Activated gamma-delta T cell (primary cell): ENCODE measurements at places on chromosomes 3 and 15.

GRCh38 chr15:67405208-67406191 is 115.4 kb upstream of the C15orf61 start:
- DNase-seq = no peak

DNA sequence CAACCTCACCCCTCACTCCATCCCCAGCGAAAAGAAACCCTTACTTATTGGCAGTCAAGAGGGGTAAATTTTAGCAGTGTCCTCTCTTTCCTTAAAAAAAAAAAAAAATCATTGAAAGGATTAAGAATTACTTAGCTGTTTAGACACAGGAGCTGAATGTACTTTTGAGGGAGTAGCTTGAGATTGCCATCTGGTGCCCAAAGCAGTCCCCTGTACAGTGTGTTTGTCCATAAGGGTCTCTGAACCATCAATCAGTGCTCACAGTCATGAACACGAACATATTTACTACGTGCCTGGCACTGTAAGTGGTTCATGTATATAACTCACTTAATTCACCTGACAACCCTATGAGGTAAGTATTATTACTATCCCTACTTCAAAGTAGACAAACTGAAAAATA is 463.5 kb downstream of the RAP2B start:
- no peak for DNase-seq

- no peak for DNase-seq
These were observed 126.3 kb downstream of the TNIK start for GRCh38 chr3:171333784-171334464.

DNA sequence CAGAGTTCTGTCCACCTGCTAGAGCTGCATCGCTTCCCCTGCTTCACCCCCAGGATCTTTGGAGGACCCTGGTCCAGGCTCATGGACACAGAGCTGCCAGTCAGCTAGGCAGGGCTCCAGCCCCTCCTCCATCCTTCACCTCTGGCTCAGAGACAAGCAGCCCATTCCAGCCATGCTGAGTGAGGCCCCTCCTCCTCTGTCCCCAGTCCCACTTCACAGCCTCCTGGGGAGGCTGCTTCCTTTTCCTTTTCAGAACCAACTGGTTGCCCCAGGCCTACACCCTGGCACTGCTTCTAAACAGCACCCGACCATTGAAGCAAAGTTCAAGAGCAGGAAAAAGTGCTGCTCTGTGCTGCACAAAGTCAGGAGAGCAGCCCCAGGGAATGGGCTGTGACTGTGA is 22.2 kb downstream of the IQSEC1 start:
- no peak for DNase-seq

- DNase-seq = no peak
These were observed 33.7 kb upstream of the TEX264 start for GRCh38 chr3:51637144-51637940.

- DNase-seq = no peak
These were observed 46.9 kb upstream of the NEDD4 start for GRCh38 chr15:56040081-56041035.

GRCh38 chr3:77421916-77422315 is 382.0 kb downstream of the ROBO2 start:
- DNase-seq = no peak

DNA sequence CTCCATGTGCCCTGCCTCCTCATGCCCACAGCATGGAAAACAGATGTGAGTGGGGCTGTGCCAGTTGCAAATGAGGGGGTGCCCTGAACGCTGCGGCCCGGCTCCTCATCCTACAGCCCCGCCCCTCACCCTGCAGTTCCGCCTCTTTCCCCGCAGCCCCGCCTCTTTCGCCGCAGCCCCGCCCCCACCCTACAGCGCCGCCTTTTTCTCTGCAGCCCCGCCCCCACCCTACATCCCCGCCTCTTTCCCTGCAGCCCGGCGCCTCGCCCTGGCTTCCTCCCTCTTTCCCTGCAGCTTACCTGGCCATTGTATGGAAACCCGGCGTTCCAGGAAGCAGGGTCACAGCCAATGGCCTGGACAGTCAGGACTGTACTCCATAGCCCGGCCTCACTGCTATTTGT is 284.9 kb downstream of the TLE3 start:
- DNase-seq = no peak

DNA sequence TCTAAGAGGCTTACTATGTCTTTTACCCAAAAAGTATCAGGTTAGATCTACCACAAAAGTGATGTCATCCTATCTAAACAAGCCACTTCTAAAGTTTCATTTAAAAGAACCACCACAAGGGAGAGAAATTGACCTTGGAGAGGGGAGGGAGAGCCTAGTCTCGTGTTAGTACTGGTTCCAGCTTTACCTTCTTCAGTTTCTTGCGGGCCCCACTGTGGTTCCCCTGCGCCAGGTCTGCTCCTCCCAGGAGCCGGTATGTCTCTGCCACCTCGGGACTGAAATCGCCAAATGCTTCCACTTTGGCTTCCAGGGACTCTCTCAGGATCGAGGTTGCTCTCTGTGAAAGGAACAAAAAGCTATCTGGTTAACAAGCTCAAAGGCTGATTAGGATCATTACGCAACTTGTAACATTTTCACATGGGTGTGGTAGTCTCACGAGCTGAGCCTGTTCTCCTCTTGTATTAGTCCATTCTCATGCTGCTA is 51.1 kb downstream of the SYNM start:
- DNase-seq = no peak

- DNase-seq = no peak
These were observed 88.8 kb upstream of the C3orf80 start for GRCh38 chr3:160136421-160136820.

DNA sequence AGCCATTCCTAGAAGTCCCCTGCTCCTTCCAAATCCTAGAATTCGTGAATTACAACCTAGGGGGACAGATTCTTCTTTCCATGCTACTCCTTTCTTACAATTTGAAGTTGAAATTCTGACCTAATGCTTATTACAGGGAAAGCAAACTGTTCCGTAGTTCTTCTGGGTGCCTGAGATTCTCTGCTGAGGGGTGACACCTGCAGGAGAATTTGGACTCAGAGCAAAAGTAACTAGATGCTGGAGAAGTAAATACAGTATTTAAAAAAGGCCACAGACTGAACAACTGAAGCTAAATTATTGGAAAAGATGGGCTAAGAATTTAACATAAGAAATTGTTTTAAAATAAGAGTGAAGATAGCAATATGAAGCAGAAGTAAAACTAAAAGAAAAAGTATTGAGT is 37.9 kb downstream of the ACAD9 start:
- DNase-seq = no peak

GRCh38 chr3:9249273-9250192 is at the start of gene SRGAP3:
Gene SRGAP3 (minus strand): TSS chr3:9249646. CDS start chr3:9248951, 695 bp downstream.
- no peak for DNase-seq

- no peak for DNase-seq
These were observed 29.9 kb downstream of the IGSF10 start for GRCh38 chr3:151430821-151431484.

DNA sequence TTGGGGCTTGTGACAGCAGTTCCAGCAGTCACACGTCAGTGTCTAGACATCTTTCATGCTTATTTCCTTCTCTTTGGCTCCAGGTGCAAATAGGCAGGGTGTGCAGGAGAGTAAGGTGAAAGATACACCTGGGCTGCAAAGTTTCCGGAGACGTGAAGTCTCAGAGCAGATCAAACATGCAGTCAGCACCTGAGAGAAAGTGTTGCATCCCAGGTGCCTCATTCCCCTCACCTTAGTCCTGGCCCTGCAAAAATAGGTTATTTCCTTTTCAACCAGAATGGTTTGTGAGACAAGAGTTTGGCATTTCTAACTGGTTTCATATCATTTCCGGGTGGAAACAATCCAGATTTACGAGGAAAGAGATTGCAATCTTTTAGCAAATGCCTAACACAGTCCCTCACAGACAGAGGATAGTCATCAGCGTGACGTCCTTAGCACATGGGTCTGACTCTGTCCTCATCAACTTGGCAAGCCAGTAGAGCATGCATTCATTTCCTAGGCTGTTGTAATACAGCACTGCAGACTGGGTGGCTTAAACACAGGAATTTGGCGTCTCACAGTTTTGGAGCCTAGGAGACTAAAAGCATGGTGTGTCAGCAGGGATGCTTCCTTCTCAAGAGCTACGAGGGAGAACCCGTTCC is 58.2 kb upstream of the ARRDC4 start:
- DNase-seq = no peak

- DNase-seq = no peak
These were observed 701.4 kb upstream of the LMCD1 start for GRCh38 chr3:7800006-7800780.

DNA sequence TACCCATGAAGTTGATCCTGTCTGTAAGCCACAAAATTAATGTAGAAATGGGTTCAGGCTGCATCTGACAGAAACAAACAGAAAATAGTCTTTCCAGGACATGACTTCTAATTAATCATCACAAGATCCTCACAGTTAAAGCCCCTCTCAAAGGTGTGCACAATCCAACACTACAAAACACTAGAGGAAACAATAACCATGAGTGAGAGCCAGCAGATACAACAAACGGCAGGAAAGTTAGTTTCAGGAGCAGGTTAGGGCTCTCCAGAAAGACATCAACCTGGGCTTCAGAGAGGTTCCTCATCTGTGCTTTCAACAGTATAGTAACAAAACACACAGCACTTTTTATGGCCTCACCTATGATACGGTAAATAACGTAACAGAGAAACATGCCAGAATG is 42.8 kb downstream of the DPH3 start:
- DNase-seq = no peak

DNA sequence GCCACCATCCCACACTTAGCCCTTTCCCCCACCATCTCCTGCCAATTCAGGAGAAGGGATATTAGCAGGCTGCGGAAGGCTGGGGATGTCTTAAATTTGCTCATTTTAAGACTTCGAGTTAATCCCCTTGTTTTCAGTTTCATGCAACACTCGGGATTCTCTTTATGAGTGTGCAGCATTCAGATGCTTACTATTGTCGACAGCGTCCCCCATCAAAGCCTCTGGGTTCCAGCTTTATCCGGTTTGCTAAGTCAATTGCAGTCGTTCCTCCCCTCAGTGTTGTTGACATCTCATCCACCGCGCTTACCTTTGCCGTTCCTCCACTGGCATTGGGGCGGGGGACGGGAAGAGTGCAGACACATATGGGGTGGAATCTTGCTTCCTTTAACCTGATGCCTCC is 220.2 kb downstream of the VPS13C start:
- DNase-seq = no peak

GRCh38 chr3:10023587-10024310 is 2.5 kb upstream of the FANCD2 start:
- DNase-seq = no peak

DNA sequence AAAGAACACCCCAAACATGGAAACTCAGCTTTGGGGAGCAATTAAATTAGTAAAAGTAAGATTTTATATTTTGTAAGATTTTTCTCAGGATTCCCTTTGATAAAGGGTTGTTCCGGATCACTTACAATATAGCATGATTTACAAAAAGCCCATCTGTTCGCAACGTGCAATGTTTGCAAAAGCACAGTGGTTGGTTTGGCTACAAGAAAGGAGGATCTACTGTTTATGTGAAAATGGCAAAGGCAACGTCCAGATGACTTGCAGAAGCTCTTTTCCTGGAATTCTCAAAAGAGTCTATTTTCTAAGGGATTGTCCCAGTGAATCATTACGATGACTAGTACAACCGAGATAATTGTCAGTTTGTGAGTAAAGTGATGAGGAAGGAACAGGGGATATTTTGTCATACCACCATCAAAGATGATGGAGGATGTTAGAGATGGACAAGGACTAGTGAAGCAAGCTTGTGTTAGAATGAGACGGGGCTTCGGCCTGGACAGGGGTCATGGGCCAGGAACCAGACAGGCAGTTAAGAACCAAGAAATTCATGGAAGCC is 71.6 kb downstream of the CRYGS start:
- DNase-seq = no peak

DNA sequence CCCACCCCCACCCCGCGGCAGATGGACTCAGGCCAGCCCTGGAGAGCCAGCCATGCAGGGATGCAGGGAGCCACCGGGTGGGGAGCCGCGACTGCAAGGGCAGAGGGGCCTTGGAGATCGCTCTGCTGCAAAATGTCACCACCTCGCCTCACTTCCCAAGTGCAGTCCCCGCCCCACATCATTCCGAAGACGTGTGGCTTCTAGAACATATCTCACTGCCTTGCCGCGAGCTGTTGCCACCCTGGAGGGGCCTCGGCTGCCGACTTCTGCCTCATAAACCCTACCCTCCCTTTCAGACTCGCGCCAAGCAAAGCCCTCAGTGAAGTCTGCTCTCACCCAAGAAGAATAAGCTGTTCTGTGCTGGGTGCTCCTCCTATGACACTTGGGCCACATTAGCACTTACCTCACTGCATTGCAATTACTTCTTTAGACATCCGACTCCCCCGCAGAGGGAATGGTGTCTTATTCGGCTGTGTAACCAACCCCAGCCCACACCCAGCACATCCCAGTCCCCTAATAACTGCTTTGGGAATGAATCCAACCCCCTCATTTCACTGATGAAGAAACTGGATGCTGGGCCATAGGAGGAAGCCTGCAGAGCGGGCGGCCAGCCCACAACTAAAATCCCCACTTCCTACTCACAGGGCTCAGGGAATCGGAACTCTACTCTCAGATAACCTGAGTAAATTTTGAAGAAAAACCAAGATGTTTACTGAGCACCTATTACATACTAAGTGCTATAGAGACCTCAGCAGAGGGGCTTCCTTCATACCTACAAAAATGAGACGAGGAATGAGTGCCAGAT is 8.6 kb downstream of the TLE3 start:
- DNase-seq = no peak

DNA sequence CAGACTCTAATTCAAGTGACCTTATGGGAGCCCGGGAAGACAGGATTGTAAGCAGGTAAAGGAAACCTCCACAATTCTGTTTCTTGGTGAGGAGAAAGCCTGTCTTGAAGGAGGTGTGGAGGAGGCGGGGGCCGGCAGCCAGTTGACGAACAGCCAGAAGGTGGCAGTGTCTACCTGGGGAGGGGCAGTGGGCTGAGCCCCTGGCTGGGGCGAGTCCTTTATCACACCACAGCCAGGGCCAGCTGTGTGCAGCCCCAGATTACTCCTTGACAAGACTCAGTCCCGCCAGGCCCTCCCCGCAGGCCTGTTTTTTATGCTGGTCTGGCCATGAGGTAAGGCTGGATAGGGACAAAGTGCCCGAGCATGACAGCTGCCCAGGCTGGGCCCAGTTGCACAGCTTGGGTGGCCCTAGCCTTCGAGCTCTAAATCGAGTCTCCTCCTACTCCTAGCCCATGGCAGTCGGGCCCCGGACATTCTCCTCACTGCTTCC is 40.9 kb upstream of the IDH2 start:
- peak; percentile 17 for DNase-seq

- DNase-seq = no peak
These were observed 452.0 kb downstream of the MFSD1 start for GRCh38 chr3:159253860-159254259.

GRCh38 chr3:143875546-143875945 is 27.3 kb upstream of the SLC9A9 start:
- DNase-seq = no peak
